MV-4-11 (cell line): ENCODE measurements at places on chromosomes 7 and 10.
A peak's percentile ranks its signal among the peaks of the same experiment; 100 is the strongest.

- DNase-seq, result no peak
These were observed 395.9 kb downstream of the TFEC start for GRCh38 chr7:115634633-115635032.

GRCh38 chr7:140901941-140902302 is 22.8 kb downstream of the BRAF start:
- no peak for DNase-seq

- DNase-seq, result no peak
These were observed 17.8 kb upstream of the IFIT2 start for GRCh38 chr10:89283936-89284475.

- DNase-seq, result peak; percentile 1
These were observed 70.2 kb downstream of the LRGUK start for GRCh38 chr7:134197345-134197744.

- no peak for DNase-seq
These were observed 1.0 kb downstream of the CHST15 start for GRCh38 chr10:124092250-124092859.

DNA sequence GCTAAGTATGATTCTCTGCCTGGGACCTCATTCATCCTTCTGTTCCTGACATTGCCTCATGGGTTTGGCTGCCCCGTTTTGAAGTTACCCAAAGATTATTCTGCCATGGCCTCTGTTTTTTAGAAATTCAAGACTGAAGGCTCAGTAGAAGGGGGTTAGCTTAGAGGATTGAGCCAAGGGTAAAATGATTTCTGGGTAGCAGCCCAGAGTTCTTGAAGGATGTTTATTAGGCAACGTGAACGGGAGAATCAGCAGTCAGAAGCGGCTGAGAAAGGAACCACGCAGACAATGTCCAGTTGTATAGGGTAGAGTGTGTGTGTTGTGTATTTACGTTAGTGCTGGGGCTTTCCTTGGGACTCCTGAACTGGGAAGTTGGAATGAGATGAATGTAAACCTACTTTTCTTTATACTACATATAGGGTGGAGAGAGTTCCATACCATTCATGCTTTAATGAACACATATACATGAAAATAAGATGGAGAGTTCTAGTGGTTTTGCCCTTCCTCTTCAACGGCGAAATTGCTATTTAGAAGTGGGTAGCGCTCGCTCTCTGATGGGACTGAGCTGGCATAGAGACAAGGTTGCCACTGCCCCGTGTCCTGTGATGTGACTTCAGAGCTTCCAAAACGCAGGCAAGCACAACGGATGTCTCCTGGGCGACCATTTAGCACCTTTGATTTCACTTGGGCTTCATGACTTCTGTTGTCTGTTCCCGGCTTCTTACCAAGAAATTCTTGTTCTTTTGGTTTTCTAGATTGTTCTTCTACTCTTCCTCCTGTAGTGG is 35.0 kb upstream of the IL15RA start:
- DNase-seq, result no peak

DNA sequence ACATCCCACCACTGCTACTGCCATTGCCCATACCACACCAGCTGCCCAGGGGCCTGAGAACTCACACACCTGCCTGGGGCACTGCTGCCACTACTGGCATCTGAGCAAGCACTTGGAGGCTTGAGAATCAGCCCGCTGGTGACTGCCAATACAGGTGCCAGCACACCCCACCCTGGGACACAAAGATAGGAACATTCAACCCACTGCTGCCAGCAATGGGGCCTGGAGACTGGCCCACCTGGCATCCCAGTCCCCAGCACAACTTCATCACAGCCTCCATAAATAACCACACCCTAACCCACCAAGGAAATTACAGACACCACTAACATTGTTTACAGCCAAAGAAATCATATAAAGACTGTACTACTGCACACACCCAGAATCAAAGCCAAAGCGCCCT is 115.9 kb downstream of the SLC16A9 start:
- no peak for DNase-seq

- no peak for DNase-seq
These were observed 10.6 kb downstream of the GPER1 start for GRCh38 chr7:1098243-1099153.

DNA sequence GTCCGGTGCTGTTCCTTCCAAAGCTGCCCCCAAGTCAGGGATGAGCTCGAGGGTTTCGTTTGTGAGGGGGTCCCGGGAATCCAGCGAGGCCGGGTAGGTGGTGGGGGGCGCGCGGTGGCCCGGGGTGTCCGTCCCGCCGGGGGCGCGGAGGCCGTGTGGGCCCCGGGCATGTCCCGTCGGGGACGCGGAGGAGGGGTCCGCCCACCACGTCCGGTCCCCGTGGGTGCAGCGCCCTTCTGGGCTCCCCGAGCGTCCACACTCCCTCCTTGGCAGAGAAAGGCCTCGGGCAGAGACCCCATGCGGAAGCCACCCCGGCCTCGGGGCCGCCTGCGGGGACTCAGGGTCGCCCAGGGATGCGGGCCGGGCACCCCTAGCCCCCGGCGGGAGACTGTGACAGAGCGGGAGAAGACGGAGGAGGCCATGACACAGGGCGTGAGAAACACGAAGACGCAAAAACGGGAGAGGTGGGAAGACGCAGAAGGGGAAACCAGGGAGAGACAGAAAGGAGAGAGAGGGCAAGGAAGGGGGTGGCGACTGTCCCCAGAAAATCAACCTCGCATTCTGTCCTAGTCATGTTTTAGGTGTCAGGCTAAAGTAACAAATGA is 640 bp upstream of the ZNF425 start:
- DNase-seq, result peak; percentile 44

DNA sequence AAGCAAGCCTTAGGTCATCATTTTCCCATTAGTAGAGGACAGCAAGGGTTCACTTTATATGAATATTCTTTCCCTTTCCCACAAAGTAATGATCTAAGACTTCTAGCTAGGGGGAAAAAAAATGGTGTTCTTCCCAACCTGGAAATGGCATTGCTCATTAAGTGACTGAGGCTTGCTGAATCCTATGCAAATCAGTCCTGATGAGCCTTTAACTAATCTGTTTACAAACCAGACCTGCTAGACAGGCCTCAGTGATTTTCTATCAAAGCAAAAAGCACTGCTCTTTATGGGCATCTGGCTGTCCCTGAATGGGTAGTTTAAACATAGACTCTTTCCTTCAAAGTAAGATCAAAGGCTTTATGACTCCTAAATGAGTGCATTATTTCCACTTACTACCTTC is 146.3 kb downstream of the HIBADH start:
- DNase-seq, result no peak

DNA sequence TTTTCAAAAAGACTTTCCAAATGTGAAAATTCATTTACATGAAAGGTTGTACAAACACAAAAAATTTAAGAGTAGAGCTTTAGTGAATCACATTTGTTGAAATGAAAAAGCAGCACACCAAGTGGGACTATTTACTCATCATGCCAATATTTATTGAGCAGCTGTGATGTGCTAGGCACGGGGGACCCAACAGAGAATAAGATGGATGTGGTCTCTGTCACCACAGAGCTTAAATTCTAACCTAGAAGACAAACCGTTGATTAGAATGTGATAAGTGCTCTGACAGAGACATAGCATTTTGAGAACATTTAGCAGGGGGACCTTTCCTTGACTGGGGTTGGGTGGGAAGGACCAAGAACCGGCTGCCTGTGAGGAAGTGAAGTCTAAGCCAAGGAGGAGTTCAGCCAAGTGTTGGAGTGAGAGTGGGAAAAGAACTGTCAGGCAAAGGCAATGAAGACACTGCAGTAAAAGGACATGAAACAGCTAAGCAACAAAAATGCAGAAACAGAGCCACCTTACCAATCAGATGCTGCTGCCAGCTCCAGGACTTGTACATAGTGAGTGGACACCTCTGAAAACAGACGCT is 19.1 kb downstream of the ADAM12 start:
- no peak for DNase-seq

- DNase-seq, result no peak
These were observed 15.5 kb upstream of the ICA1 start for GRCh38 chr7:8277394-8277982.

GRCh38 chr7:100357131-100357561 is 771 bp upstream of the PILRB start:
- no peak for DNase-seq

DNA sequence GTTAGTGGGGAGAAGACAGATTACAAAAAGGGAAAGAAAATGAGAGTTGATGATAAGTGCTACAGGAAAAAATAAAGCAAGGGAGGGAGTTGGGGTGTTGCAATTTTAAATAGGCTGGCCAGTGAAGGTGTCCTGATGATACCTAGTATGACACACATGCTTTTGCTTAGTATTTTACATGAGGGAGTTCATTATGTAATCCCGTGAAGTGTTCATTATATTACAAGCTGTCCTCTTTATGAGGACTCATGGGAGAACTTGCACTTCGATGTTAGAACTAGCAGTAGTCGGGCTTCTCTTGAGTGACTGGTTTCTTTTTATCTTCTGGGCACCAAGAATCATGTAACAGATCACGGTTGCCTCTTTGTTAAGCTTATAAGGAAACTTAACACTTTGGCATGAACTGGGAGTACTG is 102.3 kb upstream of the MTPN start:
- DNase-seq, result no peak

- DNase-seq, result no peak
These were observed 114.1 kb upstream of the IGFBP3 start for GRCh38 chr7:46035166-46035565.

GRCh38 chr10:104098358-104098925 is 12.8 kb upstream of the COL17A1 start:
- no peak for DNase-seq

DNA sequence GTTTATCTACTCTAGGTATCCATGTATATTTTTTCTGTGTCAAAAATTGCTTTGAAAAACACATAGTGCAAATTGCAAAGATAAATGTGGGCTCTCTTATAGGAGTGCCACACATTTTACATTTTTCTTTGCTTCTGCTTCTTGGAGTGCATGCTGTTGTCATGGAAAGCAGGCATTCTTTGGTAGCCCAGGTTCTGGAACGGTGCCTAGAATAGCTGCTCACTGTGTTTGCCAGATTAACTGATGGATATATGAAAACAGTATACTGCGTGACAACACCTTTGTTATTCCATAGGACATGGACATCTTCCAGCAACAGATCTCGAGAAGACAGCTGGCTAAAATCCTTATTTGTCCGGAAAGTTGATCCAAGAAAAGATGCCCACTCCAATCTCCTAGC is 13.4 kb downstream of the NIPSNAP2 start:
- DNase-seq, result no peak

DNA sequence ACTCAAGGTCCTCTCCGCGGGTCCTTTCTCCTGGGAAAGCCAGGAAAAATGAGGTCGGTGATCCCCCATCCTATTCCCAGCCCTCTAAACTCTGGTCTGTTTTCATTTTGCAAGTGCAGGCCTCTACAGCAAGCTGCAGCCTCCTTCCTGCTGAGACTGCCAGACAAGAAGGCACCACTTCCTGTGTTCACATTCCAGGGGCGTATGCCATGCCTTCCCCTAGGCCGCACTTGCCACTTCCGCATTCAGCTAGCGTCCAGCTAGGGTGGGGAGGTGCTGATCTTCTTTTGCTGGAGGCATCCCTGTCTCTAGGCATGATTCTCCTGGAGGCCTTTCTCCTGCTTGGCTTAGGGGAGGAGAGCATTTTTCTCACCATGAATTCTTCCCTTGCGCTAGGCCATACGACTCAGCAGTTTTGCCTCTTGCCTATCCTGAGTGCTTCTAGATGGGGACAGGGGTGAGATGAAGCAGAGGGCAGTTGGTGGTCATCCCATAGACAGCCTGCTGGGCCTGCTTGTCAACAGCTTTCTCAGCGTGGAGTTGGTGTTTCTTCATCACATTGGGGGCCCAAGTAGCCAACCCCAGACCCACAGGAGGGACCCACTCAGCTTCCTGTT is 328.9 kb downstream of the RPS24 start:
- peak; percentile 85 for DNase-seq
